ENCODE measurements at places on chromosomes 5 and 9.

DNA sequence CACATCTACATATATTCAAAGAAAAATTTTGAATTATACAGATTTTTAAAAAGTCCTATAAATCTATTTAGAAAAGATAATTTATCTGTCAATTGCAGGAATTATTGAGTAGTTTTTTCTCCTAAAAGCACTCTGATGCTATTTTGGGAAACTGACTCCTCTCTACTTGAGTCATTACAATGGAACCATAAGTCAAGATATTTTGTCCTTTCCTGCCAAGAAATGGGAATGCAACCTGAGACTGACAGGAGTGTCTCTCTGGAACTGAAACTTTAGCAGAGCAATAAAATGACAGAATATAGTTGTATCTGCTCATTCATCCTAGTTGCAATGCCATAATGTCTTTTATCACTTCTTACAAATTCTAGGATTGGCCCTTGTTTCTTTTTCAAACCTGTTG, 48.6 kb downstream of the CARTPT start:
- no peak for DNase-seq

- DNase-seq = no peak
Observed at GRCh38 chr5:88542786-88543185, 274.1 kb upstream of the TMEM161B start.

- DNase-seq = no peak
Observed at GRCh38 chr5:173771121-173771724, 116.9 kb upstream of the CPEB4 start.

DNA sequence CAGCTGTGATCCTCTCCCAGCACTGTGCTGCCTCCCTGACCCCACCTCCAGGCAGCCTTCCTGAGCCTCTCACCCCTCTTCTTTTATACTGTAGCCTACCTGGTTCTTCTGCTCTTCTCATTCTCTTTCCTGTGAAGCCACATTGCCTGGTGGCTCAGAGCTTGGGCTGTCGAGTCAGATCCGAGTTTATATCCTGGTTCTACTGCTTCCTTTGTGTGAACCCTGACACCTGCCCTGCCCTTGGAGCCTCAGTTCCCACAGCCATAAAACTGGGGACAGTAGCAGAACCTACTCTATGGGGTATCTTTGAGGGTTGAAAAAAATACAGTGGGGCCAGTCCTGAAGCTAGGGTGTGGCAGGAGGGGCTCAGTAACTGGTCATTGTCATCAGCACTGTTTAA, 8.8 kb downstream of the SLC27A4 start:
- no peak for DNase-seq

GRCh38 chr5:160485364-160485969, 63.8 kb downstream of the PTTG1 start:
- no peak for DNase-seq

DNA sequence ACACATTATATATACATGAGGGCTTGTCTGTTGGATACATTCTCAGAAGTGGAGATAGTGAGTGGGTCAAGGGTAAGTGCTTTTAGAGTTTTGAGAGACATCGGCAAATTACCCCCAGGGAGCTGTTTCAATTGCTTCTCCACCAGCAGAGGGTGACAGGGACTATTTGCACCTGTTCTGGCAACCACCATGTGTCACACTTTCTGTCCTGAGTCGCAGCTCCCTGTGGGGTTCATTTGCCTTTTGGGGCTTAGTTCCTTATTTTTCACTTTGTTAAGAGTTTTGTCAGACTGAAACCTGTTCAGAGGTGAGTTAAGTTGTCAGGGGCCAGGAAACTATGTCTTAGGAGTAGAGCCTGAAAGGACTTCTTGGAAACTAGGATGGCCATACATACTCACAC, 20.1 kb upstream of the SLC36A1 start:
- peak; percentile 2 for DNase-seq

- peak; percentile 21 for DNase-seq
Observed at GRCh38 chr5:148687427-148687826, 33.1 kb upstream of the HTR4 start.

GRCh38 chr9:35335164-35335563, 154.7 kb upstream of the RUSC2 start:
- no peak for DNase-seq

DNA sequence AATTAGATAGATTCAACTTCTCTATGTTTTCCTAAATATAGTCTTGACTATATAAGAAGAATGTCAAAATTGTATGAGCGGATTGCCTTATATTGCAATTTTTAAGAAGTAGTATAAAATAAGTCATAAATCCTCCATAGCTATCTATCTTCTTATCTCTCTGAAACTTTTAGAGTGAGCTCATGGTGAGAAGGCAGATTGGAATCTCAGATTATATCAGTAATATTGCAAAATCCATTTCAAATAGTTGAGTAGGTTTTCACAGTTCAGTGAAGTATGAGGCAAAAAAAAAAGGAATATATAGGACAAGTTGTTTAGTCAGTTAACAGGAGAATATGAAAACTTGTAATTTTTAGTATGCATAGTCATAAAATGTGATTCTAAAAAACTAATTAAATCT, 156.4 kb downstream of the FAM174A start:
- no peak for DNase-seq

DNA sequence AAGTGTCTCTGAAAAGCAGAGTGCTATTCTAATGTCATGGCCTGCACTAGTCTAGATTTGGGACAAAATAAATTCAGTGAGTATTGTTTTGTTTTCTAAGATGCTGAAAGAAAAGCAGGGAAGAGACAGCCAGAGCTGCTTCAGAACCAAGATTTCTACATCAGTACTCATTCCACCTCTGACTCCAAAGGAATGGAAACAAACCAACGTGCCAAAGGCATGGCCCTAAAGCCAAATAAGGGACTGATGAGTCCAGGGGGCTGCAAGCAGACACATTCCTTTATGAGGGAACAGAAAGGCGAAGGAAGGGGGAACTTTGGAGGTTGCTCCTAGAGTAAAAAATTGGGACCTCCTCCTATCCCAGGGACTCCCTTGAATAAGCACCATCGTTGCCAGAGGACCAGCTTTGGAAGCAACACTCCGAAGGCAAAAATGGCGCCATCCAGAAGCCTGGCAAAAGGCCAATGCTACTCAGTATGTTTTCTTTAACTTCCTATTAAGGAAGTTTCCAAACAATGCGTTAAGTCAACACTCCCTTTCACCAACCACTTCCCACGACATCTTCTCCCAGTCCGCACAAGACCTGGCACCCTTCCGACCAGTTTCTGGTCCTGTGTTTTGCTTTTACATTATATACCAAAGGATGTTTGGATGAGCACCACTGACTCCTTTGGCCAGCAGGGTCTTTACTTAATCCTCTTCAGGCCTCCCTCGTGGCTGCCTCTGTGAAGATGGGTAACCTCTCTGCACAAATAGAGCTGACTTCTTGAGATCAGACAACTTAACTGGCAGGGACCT, 31.6 kb downstream of the ADAM19 start:
- DNase-seq = no peak

DNA sequence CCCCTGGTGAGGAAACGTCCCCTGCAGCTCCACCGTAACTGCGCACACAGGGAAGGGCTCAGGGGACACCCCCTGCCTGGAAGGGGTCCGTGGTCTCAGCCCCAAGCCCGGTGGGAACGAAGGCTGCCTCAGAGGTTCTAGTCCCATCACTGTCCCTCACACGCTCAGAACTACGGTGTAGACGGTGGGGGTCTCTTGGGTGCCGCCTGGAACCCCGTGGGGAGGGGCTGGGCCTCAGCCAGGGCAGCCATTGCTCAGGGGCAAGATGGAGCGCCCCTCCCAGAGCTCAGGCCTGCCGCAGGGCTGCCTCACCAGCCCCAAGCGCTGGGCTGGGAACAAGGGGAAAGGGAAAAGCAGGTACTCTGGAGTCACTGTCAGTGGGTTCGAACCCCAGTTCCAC, 2.9 kb downstream of the AGPAT2 start:
- DNase-seq = no peak

DNA sequence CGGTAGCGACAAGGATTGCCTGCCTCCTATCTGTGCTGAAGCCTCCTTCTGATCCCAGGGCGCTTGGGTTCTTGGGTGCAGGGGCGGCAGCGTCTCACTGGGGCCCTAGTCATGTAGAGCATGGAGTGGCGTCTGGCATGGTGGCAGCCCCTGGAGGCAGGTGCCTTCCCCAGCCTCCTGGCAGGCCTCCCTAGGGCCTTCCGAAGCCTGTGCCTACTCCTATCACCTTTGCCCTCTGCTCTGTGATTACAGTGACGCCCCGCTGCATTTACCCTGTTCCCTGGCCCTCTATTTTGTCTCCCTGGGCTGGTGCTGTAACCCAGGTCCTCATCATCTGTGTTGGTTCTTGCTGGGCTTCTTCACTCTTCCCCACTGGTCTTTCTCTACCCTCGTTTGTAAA, 3.8 kb downstream of the SRD5A1 start:
- no peak for DNase-seq

- no peak for DNase-seq
Observed at GRCh38 chr5:176731506-176732160, 78.7 kb upstream of the UNC5A start.

DNA sequence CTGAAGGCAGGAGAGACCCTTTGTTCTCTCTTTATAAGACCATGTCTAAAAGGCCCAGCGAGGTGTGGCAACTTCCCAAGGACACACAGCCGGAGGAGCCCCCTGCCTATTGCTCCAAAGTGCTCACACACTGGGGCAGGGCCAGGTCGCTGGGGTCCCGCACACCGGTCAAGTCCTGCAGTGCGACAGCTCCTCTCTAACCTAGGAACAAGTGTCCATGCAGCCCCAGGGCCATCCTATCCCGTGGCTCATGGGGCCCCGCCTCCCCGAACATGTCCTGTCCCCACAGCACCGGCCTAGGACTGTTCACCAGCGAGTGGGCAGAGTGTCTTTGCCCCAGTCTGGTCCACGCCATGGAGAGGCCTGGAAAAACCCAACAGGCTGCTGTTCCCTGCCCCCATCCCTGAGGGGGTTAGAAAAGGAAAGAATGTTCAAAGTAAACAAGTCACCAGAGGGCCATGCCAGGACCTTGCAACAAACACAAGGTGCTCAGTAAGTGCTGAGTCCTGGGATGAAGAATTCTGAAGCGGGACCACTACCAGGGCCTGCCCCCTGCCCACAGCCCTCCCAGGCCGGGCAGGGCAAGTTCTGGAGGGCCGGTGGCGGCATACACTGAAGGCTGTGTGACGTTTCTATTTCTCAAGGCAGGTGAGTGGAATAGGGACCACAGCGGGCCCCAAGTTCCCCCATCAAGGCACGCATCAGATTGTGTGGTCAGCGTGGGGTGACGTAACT, 938 bp downstream of the NINJ1 start:
- peak; percentile 63 for DNase-seq

DNA sequence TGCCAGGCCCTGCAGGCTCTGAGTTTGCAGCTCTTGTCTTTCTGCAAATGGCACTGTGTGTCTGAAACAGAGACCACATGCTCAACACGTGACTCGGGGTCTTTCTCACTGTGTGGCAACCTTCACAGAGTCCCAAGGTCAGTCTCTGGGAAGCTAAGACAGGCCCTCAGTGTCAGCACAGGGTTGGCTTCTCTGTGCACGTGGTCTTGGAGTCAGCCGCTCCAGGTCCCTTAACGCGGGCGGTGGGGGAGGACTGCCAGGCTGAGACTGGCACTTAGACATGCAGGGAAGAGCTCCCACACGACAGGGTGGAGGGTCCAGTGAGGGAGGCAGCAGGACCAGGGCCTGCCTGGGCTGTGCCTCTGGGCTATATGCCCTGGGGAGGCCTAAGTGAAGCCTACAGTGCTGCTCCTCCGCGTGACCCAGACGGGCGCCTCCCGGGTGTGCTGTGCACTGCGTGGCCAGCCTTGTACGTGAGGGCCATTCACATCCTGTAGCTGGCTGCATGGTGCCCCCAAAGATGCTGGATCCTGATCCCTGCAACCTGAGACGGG, 76.8 kb downstream of the ADAMTS2 start:
- no peak for DNase-seq

- DNase-seq = no peak
Observed at GRCh38 chr9:6614489-6614888, 31.0 kb downstream of the GLDC start.

GRCh38 chr5:177312649-177313181, 1.0 kb upstream of the MXD3 start:
- DNase-seq = peak; percentile 70

GRCh38 chr5:2985718-2986117, 234.2 kb upstream of the IRX2 start:
- no peak for DNase-seq

DNA sequence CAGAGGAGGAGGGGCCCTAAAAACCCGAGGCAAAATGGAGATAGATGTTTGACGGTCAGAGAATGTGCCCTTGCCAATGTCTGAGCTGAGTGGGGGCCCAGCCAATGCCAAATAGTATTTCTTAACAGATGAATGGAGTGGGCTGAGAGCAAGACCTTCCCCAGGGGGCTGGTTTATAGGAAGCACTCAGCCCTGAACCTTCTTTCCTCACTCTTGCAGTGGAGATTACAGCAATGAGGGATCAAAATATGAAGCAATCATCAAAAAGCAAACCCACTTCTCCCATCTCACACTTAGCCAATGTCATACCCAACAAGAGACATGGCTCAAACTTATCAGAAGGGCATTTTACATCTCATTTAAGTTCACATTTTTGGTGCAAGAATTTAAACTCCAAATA, 350.3 kb downstream of the GADD45G start:
- DNase-seq = no peak

- DNase-seq = no peak
Observed at GRCh38 chr9:71664566-71664965, 103.7 kb downstream of the CEMIP2 start.

DNA sequence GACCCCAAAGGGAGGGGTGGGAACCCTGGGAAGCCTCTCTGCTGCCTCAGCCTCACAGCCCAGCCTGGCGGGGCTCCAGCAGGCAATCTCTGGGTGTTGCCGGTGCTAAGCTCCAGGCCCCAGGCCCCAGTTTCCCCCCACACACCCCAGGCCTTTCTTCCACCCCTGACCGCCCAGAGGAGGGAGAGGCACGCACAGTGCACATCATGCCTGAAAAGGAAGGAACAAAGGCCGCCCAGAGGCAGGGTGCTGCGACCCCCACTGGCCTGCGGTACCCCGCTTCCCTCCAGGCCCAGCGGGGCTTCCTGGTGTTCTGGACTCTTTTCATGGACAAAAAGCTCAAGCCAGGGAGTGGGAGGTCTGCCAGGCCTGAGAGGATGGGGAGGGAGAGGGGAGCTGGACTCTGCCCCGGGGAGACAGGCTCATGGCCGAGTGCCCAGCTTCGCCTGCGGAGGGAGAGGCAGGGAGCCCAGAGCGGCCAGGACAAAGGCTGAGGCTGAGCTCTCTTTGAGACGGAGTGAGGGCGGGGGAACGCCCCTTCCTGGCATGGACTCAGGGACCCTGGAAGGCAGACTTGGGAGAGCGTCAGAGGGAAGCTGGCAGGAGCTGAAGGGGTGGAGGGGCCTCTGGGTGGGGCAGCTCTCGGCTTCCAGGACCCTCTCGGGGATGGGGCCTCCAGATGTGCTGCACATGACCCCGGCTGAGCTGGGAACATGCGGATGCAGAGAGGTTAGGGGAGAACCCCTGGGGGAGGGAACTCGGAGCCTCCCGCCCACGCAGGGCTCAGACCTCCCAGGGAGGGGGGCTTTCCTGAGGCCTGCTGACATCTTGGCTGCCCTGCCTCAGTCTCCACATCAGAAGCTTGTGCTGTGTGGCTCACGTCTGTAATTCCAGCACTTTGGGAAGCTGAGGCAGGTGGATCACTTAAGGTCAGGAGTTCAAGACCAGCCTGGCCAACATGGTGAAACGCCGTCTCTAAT, 1.8 kb upstream of the ENTPD2 start:
- no peak for DNase-seq

- DNase-seq = no peak
Observed at GRCh38 chr5:170719551-170719950, 64.0 kb upstream of the GABRP start.

- peak; percentile 10 for DNase-seq
Observed at GRCh38 chr5:173789031-173789920, 98.9 kb upstream of the CPEB4 start.
